ENCODE measurements at places on chromosomes 5 and 9.
A peak's percentile ranks its signal among the peaks of the same experiment; 100 is the strongest.

DNA sequence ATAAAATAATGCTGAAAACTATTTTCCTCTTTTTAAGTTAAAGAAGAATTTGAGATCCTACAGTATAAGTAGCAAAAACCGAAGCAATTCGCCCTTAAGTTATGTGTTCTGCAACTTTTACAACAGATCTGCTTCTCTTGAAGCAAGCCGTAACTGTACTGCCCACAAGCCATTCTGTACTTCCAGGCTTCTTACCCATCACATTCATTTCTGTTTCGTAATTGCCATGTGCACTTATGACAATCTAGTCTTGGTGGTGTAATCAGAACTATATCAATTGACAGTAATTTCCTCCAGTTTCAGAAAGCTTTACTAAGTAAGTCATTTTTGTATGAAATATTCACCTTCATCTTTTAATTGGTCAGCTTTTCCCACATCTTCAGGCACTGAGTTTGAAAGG is 13.8 kb downstream of the SGTB start:
- no peak for DNase-seq

DNA sequence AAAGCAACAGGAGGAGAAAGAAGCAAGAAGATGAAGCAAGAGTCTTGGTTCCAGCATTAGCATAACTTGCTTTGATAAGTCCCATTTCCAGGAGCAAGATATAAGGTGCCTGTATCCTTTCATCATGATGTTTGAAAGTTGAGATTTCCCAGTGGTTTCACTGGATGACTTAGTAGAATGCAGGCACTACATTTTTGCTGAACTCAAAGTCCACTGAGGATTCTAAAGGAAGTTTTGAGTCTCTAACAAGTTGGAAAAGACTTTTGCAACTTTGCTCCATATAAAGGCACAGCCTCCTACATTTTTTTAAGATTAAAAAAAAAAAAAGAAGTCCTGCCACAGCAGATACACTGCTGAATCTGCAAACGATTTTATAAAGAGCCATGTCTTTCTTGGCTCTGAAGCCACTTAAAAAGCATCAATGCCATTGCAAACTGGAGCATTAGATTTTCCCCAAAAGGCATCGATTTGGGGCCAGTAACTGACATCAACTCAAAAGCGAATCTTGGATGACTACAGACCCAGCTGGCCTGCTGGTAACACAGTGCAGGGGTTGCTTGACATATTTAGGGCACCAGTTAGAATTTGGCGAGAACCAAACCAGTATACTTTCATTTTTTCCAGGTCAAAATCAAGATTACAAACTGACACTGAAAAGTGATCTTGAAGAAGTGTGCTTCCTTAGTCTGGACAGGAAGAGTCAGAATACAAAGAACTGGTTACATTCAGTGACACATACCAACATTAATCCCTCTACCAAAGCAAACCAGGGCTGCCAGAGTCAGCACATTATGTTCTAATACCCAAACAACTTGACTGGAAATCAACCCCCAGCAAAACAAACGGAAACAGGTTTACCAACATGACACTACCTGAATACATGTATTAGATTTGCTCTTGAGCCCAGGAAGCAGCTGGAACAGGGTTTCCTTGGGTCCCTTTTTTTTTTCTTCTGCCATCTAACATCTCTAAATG is 39.1 kb upstream of the KCNV2 start:
- no peak for DNase-seq

DNA sequence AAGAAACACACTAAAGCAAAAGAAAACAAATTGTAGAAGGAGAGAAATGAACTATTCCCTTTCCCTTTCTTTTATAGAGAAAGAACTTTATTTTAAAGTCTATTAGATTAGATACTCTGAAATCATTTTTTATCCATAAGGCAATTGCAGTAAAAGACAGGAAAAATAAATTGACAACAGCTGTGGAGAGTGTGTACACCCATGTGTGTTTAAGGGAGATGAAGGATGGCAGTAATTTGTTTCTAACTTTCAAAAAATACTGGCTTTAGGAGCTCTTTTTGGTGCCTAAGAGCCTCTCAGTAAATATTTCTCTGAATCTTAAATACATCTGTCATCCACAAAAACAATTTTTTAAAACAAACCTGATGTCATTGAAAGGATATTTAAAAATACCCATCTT is 18.3 kb upstream of the ARL14EPL start:
- DNase-seq: no peak

- DNase-seq: peak; percentile 69
Observed at GRCh38 chr5:151213803-151214613, 9.9 kb downstream of the CCDC69 start.

DNA sequence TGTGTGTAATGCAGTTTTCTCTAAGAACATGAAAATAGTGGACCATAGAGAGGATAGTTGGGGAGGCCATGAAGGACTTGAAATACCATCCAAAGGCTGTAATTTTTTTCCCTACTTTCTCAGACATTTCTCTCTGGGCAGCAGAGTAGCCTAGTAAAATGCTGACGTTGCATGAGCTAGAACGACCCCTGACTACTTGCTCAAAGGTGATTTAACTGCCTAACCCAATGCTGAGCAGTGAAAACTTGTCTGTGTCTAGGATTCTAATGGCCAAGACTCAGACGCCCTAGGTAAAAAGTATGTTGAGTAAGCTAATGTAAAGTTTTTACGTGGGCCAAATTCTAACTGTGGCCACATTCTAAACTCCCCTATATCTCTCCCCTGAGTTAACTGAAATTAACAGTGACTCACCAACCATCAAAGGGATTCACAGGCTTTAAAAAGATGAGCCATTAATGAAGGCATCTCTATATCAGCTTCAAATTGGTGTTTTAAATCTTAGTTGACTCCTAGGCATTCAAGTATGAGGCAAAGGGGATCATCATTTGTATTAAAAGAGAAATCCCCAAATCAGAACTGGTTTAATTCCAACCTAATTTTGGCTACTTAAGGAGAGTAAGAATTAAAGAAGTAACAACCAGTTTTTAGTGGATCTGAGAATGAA is 121.0 kb upstream of the GAS1 start:
- no peak for DNase-seq

GRCh38 chr9:89923961-89924504 is 319.2 kb downstream of the GADD45G start:
- no peak for DNase-seq

- peak; percentile 52 for DNase-seq
Observed at GRCh38 chr9:96619491-96620180, at the start of gene CDC14B. CDC14B (minus strand) TSS chr9:96619843; CDS start chr9:96619378, 465 bp downstream.

GRCh38 chr9:75985515-75985914 is 95.0 kb downstream of the PCSK5 start:
- DNase-seq: no peak

GRCh38 chr9:126240835-126241234 is 85.8 kb upstream of the MVB12B start:
- no peak for DNase-seq

- DNase-seq: no peak
Observed at GRCh38 chr5:31133488-31133887, 60.0 kb upstream of the CDH6 start.

- DNase-seq: no peak
Observed at GRCh38 chr5:143245929-143246561, 157.4 kb downstream of the NR3C1 start.

DNA sequence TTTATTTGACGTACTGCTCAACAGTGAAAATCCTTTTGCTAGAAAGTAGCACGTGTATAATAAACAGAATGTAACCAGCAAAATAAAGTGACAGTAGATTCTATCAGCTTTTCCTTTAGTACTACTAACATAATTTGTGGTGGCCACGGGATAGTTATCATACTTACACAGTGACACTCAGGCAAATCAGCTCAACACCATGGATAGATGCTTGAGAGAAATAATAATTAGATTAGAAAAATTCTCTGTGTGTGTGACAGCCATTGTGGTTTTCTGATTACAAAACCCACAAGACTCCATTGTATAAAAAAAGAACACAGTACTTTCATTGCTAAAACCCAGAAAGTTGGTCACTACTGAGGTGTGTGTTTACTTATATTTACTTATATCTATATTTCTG is 101.1 kb downstream of the MUSK start:
- no peak for DNase-seq

DNA sequence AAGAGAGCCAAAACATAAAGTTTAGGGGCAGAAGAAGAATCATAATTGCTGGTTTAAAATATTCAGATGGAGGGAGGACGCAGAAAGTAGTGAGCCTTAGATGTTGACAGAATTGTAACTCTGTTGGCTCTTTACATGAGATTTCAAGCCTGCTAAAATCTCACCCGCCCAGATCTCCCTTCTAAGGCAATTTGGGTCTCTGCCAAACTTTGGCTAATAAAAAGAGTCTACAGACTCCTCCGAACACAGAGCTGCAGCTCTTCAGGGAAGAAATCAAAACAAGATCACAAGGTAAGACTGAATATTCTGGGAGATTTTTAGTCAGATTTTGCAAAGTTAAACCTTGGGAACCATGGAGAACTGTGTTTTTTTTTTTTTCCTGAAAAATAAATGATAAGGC is at the start of gene IL33:
IL33 (plus strand) TSS at position 246 of the 400 bp plus-strand sequence. CDS start 25,888 bp downstream, outside the sequence.
- DNase-seq: no peak

GRCh38 chr5:66617226-66617861 is 21.2 kb downstream of the MAST4 start:
- DNase-seq: no peak

- DNase-seq: no peak
Observed at GRCh38 chr9:129881547-129882324, 46.5 kb downstream of the USP20 start.

GRCh38 chr9:120878188-120879130 is 1.5 kb upstream of the PHF19 start:
- no peak for DNase-seq

GRCh38 chr9:84811072-84811750 is 141.7 kb downstream of the NTRK2 start:
- no peak for DNase-seq

DNA sequence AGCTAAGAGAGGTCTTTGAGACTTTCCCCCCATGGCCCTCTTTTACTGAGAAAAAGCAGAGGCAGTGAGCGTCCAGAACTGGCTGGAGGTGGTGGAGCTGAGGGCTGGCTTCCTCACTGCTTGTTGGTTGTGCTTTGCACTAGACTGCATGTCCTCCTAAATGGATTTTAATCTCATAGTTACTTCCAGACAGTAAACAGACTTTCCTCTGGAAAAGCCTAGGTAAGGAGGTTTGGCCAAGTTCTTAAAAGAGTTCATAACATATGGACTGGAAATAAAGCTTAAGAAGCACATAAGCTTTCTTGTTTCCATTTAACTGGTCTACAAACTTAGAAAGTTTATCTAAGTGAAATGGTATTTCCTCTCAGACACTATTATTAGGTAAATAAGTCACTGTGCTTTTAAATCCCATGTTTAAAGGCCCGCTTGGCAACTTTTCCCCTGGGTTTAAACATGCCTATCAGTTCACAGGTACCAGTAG is 2.0 kb downstream of the ASPN start:
- DNase-seq: no peak

DNA sequence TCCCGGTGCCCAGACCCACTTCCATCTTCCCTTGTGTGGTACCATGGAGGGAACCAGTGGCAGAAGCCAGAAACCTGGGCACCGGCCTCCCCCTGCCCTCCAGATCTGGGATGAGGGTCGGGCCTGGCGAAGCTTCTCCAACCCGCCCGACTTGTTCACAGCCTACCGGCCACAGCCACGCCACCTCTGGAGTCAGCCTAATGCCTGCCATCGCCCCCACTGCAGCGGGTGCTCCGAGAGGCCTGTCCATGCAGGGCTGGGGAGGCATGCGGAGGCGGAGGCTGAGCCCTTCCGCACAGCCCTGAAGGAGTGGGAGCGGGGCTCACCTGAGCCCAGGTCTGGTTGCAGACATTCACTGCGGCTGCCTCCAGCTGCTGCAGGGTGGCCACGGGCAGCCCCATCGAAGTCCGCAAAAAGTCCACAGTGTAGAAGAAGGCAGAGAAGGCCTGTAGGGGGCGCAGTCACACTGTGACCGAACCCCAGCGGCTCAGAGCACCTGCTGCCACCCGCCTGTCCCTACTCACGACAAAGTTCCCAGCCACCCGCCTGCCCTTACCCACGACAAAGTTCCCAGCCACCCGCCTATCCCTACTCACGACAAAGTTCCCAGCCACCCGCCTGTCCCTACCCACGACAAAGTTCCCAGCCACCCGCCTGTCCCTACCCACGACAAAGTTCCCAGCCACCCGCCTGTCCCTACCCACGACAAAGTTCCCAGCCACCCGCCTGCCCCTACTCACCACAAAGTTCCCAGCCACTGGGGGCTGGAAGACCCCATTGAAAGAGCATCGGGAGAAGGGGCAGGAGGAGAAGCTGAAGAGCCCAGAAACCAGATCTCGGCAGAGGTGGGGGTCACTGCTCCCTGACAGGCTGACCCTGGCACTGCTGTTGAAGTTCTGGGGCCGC is 3.8 kb upstream of the NPDC1 start:
- DNase-seq: peak; percentile 36

DNA sequence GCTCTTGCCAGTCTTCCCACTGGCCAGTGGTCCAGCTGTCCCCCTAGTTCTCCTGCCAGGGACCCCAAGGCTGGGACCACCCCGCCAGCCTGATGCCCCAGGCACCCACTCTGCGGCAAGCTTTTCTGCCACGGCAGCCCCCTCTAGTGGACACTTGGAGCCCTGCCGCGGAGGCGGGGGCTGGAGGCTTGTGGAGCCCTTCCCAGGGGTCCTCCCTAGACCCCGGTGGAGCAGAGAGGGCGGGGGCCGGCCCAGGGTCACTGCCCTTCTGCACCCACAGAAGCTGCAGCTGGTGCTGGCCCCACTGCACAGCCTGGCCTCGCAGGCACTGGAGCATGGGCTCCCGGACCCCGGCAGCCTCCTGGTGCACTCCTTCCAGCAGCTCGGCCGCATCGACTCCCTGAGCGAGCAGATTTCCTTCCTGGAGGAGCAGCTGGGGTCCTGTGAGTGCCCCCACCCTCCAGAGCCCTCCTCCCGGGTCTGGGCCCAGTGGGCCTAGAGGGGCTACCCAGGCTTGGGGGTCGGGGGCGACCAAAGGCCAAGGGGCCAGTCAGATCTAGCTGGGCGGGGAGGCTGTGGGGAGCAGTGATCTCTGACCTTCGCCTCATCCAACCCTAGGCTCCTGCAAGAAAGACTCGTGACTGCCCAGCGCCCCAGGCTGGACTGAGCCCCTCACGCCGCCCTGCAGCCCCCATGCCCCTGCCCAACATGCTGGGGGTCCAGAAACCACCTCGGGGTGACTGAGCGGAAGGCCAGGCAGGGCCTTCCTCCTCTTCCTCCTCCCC is 9.1 kb downstream of the EGFL7 start:
- no peak for DNase-seq

- no peak for DNase-seq
Observed at GRCh38 chr5:175479125-175479881, 943 bp downstream of the SFXN1 start.

GRCh38 chr9:2720179-2720654 is 2.9 kb downstream of the KCNV2 start:
- DNase-seq: no peak

- no peak for DNase-seq
Observed at GRCh38 chr5:146703499-146703898, 175.1 kb downstream of the PPP2R2B start.

DNA sequence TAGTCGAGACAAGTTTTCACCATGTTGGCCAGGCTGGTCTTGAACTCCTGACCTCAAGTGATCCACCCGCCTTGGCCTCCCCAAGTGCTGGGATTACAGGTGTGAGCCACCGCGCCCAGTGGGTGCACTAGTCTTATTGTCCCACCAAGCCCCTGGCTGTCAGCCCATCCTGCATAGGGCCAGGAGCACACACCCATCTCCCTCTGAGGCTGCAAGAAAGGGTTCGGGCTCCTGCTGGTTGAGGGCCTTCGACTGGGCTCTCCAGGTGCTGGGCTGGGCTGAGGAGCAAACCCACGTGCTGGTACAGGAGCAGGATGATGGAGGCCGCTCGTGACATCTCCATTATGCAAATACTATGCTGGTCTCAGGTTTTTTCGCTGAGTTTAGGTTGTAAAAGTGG is 25.1 kb upstream of the RNF130 start:
- no peak for DNase-seq

Measured in activated T-helper 9 cell treated with anti-CD3 and anti-CD28 coated beads, Interleukin-2, amount 50 U/mL, for 16 hours (primary cell).